Cardiac fibroblast (primary cell): ENCODE measurements at places on chromosomes 12 and 14.

DNA sequence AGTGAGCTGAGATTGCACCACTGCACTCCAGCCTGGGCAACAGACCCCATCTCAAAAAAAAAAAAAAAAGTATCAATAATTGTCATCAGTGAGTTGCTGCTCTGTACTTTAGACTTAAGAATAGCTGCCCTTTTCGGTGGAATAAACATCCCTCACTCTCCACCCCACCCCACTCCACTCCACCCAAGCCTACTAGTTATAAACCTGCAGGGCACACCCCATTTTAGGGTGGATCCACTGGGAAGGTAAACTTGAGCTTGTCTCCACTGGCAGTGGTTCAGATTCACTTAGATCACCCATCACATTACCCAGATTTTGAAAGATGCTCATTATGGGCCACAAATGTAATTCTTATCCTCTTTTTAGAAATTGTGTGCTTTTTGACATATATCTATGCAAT, 106.4 kb downstream of the GPR135 start:
- DNase-seq: no peak

GRCh38 chr12:69633061-69633460, 22.4 kb upstream of the LRRC10 start:
- DNase-seq: no peak

DNA sequence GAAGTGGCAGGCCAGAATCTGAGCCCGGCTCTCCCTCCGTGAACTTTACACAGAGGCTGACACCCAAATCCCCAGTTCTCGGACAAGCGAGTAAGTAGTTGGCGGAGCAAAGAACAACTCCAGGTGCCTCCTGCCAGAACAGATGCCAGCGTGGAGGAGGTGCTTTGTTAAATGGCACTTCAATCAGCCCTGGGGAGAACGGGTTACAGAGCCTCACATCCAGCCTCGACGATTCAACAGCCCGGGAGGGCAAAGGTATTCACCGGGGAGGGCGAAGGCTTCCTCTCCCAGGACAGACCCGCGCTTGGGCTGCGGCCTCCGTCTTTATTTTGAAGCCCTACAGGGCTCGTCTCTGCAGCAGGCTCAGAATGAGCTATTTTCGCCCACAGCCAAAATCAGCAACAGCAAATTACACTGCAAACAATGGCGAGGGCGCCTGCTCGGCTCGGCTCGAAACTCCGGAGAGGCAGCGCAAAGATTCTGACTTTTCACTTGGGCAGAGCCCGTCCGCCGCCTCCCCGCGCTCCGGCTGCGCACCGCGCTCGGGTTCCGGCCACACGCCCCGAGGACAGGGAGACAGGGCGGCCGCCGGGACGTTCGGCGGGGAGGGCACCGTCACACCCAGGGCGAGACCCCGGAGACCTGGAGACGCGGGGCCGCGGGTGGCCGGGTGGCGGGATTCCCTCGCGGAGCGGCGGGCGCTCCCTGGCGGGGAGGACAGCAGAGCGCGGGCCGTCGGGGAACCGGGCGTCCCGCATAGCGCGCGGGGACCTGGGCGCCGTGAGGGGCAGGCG, 811 bp downstream of the TMCC3 start:
- DNase-seq: peak; percentile 52

DNA sequence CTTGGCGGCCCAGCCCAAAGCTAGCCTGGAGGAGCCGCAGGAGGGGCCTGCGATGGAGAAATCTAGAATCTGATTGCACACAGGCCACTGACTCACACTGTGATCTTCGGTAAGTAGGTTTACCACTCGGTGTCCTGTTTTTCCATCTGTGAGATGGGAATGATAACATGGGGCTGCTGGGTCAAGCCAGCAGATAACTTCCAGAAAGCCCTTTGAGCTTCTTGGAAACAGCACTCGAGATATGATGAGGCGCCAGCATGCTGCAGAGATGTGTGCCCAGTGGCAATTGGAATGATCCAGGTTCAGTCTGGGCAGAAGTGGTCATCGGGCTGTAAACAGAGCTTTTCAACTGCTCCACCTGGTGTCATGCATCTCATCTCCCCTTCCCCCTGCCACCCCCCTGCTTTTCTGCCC, 771.3 kb upstream of the TBX3 start:
- DNase-seq: peak; percentile 10

- peak; percentile 37 for DNase-seq
Observed at GRCh38 chr12:56162468-56163290, 4.5 kb downstream of the MYL6 start.

DNA sequence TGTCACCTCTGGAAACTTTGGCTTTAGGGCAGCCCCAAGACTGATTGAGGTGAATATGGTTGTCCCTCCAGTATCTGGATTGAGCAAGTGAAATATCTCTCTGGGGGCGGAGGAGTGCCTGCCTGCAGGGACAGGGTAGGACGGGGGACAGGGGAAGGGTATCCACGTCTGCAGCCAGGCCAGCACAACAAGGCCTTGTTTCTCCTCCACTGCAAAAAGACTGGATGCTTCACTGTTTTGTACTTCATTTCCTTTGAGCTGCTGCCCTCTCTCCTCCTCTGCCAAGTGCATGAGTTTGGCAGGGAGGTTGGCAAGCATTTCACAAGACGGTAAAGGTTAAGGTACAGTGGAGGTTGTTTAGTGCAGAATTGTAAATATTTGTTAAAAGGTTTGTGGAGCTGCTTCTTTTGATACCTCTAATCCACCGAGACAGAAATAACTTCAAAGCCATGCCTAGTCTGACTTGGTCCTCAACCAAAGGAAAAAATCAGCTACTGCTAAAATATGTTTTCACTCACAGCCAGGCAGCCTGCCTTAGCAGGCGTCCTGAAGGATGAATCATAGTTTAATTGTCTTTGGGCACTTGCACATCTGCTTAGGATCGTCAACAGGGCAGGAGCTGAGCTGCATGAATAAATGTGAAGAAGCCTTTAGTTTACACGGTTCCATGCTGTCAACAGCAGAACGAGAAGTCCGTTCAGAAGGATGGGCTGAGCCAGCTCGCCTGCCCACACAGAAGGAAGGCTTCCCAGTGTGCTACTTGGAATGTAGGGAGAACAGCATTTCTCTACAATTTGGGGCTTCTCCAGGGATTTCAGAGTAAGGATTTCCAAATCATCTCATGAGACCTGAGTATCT, 269.7 kb downstream of the TTC6 start:
- peak; percentile 25 for DNase-seq

DNA sequence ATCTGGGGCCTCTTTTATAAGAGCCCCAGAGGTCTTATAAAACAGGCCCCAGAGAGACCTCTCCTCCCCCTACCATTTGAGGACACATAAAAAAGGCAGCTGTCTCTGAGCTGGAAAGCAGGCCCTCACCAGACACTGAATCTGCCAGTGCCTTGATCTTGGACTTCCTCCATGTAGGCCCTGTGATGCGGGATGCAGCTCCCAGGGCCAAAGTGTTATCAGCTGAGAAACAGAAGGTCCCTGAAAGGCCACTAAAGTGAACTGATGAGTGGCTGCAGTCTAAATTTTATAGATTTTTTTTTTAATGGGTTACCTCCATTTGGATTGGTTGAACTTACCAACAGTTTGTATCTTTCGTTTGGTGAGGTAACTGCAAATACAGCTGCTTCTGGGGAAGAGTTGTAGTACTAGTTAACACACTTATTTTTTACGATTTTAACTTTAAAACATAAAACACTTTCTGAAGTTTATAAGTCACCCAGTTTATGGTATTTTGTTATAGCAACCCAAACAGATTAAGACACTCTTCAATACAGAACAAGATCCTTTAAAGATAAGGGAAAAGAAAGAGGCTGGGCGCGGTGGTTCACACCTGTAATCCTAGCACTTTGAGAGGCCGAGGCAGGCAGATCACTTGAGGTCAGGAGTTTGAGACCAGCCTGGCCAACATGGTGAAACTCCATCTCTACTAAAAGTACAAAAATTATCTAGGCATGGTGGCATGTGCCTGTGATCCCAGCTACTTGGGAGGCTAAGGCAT, 5.6 kb upstream of the GUCY2C start:
- DNase-seq: no peak

- peak; percentile 26 for DNase-seq
Observed at GRCh38 chr14:102317564-102318248, 1.8 kb upstream of the ZNF839 start.

- DNase-seq: no peak
Observed at GRCh38 chr12:117571321-117571720, 209.9 kb upstream of the NOS1 start.

DNA sequence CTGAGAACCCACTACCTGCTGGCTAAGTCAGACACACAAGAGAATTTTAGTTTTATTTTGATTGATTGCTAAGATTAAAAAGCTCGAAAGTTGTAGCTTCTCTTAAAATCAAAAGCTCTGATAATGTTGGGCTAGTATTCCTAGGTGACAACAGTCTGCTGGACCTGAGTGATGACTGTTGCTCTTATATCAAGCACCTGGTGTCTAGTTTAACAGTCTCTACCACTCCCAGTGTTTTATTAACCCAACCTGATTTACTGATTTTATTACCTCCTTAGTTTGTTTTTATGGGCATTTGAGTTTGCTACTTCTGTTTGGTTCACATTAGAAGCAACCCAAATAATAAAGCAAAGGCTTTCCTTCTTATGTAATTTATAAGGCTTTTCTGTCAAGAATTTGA, 41.8 kb downstream of the ATP6V1D start:
- DNase-seq: no peak

- peak; percentile 93 for DNase-seq
Observed at GRCh38 chr12:6092784-6093722, 31.4 kb downstream of the VWF start.

- DNase-seq: no peak
Observed at GRCh38 chr14:97138801-97139200, 341.6 kb downstream of the VRK1 start.

- peak; percentile 8 for DNase-seq
Observed at GRCh38 chr12:39638178-39638577, 18.6 kb upstream of the ABCD2 start.

GRCh38 chr12:20220339-20220738, 148.0 kb upstream of the PDE3A start:
- DNase-seq: peak; percentile 80

- DNase-seq: no peak
Observed at GRCh38 chr14:95872777-95873176, 3.9 kb upstream of the TUNAR start.

GRCh38 chr12:93514853-93515252, 47.5 kb downstream of the MRPL42 start:
- peak; percentile 74 for DNase-seq

GRCh38 chr12:92132288-92132687, 13.4 kb downstream of the BTG1 start:
- no peak for DNase-seq

DNA sequence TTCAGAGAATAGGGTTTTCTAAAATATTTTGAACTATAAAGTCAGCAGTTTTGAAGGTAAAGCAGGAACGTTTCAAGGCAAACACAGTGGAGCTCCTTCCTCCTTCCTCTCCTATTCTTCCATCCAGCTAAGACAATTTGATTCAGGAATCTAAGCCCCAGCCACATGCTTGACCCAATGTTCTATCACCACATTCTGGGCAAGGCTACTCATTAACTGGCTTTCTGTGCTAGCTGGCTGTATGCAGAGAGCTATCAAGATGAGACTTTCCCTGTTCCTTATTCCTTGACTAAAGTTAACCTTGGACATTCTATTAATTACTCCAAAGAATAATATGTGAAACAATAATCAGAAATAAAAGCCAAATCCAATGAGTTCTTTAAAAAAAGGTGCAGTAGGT, 266.9 kb downstream of the NOVA1 start:
- no peak for DNase-seq

- no peak for DNase-seq
Observed at GRCh38 chr12:127888943-127889719, 377.8 kb upstream of the TMEM132C start.

DNA sequence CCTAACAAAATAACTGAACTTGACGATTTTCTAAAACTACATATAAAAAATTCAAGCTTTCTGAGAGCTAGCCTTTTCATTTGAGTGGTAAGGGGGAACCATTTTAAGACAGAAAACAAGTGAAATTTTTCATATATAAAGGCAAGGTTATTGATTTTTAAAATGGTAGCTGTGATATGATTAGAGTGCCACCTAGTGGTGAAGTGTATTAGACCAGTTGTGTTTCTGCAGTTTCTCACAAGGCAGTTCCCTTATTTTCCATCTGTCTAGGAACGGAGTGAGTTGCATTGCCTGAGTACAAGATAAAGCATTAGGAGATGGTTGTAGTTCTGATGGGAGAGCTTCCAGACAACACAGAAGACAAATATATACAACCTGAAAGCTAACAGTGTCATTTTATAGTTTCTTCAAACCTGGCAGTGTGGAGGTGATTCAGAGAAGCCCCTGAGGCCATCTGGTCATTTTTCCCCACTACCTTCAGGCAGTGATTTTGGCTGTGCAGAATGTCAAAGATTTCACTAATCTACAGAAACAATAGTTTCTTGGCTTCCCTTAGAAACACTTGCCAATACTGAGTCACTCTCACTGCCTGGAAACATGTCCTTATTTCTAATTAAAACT, 180.8 kb downstream of the C12orf50 start:
- DNase-seq: peak; percentile 80

GRCh38 chr14:20219033-20219432, 4.5 kb upstream of the OR11H6 start:
- DNase-seq: no peak

GRCh38 chr14:93970585-93970964, 5.8 kb downstream of the ASB2 start:
- DNase-seq: no peak

GRCh38 chr14:26820138-26820537, 222.3 kb upstream of the NOVA1 start:
- DNase-seq: peak; percentile 7

DNA sequence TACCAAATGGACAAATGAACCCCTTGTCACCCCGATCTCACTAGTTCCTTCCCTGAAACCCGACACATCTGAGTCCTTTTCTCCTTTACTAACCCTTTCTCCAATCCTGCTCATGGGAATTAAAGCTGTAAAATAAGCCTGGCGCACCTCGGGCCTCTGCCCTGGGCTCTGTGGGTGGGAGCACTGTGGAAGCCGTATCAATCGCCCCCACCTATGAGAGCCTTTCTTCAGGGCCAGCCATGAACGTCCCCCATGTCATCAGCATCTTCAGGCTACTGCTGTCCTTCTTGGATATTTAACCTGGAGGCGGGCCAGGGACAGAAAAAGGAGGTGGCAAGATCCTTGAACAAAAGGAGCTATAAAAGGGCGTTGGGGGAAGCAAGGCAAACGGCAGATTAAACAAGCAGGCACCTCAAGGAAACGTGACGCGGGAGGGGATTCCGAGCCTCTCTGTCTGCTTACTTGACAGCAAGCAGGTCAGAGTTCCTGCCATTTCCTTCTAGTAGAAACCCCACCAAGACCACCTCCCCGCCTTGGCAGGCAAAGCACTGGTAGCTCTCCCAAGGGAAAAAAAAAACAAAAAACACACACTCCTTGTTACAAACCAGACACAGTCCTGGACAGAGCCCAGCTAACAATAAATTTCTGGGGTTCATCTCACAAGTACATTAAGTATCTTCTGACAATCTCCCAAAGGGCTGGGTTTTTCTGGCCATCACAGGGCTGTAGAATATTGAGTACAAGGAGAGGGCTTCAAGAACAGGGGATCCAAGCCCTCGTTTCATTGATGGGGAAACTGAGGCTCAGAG, 62.9 kb downstream of the DPF3 start:
- DNase-seq: peak; percentile 23

DNA sequence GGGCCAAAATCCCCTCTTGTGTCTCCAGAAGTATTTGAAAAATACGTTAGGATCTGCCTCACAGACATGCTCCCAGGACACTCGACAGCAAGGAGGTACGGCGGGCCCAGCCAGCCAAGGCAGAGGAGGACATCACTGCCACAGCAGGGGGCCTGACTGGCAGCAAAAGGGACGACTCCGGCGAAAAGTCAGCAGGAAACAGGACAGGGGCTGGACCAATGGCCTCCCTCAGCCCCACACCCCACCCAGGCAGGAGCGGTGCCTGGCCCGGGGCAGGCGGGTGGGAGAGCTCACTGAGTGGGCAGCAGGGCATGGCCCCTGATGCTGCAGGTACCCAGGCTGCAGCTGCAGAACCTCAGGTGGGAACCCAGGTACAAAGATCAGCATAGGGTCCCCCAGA, 17.8 kb downstream of the BRF1 start:
- no peak for DNase-seq
